ENCODE measurements at places on chromosomes 13 and 19.

DNA sequence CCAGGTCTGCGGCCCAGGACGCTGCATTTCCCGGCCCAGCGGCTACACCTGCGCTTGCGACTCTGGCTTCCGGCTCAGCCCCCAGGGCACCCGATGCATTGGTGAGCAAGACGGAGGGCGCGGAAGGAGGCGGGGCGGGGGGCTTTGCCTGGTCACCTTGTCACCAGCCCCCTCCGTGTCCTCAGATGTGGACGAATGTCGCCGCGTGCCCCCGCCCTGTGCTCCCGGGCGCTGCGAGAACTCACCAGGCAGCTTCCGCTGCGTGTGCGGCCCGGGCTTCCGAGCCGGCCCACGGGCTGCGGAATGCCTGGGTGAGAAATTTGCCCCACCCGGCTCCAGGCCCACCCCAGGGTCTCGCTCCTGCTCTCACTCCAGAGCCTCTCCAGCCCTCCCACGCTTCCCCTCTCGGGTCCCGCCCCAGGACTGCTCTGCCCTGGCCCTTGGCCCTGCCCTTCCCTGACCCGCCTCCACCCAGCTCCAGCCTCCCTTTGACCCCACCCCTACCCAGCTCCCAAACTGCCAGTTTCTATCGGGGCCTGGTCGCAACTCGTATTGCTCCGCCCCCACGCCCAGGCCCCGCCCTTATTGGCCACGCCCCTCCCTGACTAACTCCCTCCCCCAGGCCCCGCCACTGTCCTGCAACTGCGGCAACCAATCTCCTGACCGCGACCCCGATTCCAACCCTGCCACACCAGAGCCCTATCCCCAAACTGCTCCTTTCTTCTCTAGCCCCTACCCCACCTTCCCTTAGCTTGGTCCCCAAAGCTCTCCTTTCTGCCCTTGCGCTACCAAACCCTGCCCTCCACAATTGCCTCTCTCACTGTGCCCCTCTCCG is 8.6 kb downstream of the LTBP4 start:
- DNase-seq: peak; percentile 36

DNA sequence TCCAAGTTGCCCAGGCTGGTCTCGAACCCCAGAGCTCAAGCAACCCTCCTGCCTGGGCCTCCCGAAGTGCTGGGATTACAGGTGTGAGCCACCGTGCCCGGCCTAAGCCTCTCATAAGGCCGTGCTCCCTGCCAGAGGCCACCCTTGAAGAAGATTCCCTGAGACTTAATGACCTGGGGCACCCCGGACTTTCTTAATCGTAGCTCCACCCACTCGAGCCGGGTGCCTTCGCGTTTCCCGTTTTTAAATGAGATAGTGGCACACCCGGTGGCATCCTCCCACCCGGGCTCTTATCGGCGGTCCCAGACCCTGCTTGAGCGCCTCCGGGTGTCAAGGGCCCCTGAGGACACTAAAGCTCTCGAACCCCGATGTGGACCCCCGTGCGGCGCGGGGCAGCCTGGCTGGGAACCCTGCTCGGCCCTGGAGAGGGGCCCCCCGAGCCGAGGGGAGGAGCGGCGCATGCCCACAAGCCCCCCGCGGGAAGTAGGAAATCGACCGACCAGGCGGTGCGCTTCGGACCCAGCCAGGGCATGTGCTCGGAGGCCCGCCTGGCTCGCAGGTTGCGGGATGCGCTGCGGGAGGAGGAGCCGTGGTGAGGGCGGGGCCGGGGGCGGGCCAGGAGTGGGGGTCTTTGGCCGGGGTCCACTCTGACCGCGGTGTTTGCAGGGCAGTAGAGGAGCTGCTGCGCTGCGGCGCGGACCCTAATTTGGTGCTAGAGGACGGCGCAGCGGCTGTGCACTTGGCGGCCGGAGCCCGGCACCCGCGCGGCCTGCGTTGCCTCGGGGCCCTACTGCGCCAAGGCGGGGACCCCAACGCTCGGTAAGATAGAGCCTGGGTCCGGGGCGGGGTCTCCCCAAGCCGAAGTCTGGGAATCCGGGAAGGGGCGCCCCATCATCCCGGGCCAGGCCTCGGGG is at the start of gene ANKLE1:
Gene ANKLE1 (plus strand): TSS at position 511 of the 914 bp plus-strand sequence. CDS start 20 bp downstream, at position 531.
- DNase-seq: no peak

GRCh38 chr19:18596752-18597157 is 8.2 kb downstream of the REX1BD start:
- DNase-seq: no peak

- no peak for DNase-seq
These were observed 32.6 kb upstream of the SLC46A3 start for GRCh38 chr13:28751175-28751960.
